NCI-H1092 (cell line): ENCODE measurements at places on chromosomes 11 and 22.
A peak's percentile ranks its signal among the peaks of the same experiment; 100 is the strongest.

GRCh38 chr11:84993386-84993785 is 633.8 kb downstream of the DLG2 start:
- no peak for DNase-seq

DNA sequence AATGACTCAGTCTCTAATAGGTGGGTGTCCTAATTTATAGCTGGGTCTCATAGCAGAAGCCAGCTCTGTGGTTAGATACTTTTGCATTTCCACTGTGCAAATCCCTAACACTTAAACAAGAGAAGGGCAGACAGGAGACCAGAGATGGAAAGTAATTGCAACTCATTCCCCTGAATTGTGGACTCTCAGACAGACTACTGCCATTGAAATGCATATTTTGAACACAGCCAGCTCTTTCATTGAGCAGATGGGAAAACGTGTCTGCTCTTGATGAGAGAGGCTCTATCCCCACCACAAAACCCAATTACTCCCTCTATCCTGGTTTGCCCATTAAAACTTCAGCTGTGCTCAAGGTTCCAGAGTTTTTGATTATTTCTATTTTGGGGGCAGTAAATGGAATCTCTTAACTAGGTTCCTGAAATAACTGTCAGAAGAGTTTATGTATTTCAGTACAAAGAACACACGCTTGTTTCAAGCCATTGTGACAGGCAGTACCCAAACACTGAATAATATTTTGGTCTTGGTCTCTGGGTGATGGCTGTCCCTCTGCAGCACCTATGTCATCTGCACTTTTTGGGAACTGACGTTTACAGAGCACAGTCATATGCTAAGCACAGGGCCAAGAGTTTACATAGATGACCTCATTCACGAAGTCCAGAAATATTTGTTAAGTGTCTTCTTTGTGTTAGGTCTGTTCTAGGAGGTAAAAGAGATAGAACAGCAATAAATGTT is 41.7 kb downstream of the FAM227A start:
- DNase-seq: no peak

GRCh38 chr22:38802671-38803121 is 8.8 kb upstream of the DNAL4 start:
- peak; percentile 22 for DNase-seq

- no peak for DNase-seq
Observed at GRCh38 chr11:134574425-134574824, 162.4 kb upstream of the B3GAT1 start.

GRCh38 chr22:23692598-23693291 is 1.9 kb downstream of the RGL4 start:
- DNase-seq: no peak

GRCh38 chr22:45775569-45776312 is 104.1 kb downstream of the ATXN10 start:
- no peak for DNase-seq

DNA sequence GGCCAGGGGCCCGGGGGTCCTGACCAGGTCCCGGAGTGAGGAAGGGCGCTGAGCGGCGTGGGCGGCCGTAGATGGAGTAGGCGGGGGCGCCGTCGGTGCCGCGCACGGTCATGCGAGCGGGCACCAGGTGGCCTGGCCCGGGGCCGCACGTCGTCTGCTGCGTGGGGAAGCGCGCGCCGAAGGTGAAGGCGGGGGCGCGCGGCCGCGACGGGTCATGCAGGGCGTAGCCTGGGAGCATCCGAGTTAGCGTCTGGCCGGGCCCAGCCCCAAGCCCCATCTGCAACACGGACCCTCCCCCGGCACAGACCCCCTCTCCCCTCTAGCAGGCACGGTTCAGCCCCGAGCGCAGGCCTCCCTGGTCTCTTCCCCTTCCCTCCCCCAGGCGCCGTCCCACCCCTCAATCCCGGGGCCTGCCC is 1.7 kb upstream of the TYMP start:
- DNase-seq: no peak

GRCh38 chr22:38177926-38178604 is 3.6 kb downstream of the PLA2G6 start:
- DNase-seq: no peak
